ENCODE measurements at places on chromosomes 13 and 19. TPM values are rescaled to one million over a fixed set of nuclear protein-coding genes. Genes with fewer than 3 reads are reported as not detected.

DNA sequence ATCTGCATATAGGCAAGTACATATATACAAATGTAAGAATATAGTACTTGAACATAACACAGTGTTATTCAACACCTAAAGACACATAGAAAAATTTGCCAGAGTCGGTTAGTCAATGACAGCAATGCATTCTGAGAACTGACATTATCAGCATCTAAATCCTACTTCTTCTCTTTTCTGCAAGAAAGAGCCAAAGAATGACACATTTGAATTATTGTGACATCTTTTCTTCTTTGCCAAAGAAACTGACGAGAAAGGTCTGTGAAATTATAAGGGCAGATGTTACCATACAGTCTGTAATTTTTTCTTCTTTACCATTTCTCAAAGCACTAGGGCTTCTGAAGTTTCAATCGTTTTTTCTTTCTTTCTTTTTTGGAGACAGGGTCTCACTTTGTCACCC is 350.9 kb upstream of the NBEA start:
- no peak for DNase-seq

DNA sequence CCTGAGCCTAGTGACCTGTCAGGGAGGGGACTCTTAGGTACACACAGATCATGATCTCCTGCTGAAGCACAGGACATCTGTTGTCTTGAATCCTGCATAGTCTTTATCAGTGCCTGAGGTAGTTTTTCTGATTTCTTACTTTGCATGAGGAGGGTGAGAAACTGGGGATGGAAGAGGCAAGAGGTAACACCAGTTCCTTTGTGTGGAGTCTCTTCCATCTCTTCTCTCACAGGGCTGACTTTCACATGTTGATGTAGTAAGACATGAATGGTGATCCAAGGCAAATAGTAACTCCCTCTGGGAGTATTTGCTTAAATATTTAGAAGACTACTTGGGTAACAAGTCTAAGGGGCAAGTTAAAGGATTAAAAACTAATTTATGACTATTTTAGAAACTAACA is 9.5 kb downstream of the NBEA start:
- peak; percentile 25 for DNase-seq

GRCh38 chr13:65724226-65724625 is 1505.9 kb downstream of the PCDH9 start:
- DNase-seq = no peak

DNA sequence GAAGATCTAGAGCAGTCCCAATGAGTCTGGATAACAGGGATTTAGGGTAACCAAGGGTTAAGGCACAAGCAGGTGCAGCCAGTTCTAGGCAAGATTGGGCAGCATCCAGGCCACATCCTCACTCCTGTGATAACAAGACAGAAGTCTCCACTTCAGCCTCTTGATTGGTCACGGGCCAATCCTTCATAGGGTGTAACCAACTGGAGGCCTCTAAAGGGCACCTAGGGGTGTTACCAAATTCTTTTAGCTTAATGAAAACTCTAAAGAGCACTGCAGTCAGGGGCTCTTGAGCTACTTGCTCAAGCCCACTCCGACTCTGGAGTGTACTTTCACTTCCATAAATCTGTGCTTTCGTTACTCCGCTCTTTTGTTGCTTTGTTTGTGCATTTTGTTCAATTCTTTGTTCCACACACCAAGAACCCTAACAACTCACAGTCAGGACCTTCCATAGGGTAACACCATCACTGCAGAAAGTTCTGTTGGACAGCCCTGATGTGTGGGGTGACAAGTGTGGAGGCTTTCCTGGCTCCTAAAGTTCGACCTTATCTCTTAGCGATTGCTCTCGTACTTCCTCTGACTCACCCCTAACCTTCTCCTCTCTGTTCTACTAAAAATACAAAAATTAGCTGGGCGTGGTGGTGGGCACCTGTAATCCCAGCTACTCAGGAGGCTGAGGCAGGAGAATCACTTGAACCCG is 36.1 kb downstream of the ZSWIM9 start:
- DNase-seq = no peak

- no peak for DNase-seq
Measured at GRCh38 chr19:35666251-35666913, at the start of gene UPK1A. Gene UPK1A, plus strand, starts transcription at chr19:35666517. Its CDS starts 296 bp downstream, at chr19:35666813.

DNA sequence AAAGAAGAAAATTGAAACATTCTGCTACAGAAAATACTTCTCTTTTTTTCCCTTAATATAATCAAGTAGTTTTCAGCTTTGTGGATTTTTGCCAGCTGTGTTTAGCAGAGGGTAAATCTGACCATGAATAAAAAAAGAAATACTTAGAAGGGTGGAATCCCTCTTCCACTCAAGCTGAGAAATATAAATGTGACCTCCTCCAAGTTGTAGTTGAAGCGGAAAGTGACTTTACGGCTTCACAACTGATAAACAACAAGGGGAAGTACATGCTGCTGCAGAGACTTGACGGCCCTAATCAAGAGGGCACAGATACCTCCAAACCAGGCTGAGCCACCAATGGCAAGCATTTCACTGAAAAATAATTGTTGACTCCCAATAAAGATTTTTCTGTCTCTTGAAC is 785.0 kb downstream of the SLITRK5 start:
- DNase-seq = no peak

DNA sequence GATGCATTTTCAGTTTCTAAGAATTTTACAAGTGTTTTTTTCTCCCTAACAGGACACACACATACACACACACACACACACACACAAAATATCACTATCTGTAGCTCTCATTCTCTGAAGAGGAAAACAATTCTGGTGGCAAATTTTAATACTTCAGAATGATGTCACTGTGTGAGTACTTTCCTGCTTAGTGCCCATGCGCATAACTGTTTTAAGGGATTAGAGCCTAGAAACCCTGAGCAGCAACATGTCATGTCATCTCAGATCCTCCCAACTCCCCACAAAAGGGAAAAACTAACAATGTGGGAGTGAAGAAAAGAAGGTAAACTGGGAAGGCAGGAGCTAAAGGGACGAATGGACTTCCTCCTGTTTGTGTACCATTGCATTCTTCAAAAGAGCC is 401.2 kb downstream of the SPRY2 start:
- peak; percentile 24 for DNase-seq

DNA sequence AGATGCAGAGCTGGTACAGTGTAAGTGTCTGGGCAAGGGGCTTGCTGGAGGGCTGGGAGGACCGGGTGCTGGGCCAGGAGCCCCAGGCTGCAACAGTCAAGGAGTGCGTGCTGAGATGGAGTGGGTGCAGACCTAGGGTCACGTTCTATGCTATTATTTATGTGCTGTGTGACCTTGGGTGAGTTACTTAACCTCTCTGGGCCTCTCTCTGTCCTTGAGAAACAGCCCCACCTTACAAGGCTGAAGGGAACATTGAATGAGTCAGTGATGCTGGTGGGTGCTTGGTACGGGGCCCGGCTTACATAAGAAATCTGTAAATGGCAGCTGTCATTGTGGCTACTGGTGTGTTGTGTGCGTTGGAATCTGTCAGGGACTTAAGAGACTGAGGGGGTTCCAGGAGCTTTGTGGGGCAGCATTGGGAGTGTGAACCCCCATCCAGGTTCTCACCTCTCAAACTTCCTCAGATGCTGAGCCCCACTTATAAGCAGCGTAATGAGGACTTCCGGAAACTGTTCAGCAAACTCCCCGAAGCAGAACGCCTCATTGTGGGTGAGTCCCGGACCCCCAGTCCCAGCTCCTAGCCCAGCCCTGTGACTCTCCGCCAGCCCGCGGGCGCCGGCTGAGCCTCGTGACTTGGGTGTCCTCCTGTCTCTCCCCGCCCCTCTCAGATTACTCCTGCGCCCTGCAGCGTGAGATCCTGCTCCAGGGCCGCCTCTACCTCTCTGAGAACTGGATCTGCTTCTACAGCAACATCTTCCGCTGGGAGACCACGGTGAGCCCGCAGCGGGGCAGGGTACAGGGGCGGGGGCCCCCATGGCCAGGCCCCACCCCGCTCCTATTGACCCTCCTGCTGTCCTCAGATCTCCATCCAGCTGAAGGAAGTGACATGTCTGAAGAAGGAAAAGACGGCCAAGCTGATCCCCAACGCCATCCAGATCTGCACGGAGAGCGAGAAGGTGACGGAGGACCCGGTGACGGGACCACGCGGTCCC is 9.6 kb downstream of the GRAMD1A start:
- no peak for DNase-seq

DNA sequence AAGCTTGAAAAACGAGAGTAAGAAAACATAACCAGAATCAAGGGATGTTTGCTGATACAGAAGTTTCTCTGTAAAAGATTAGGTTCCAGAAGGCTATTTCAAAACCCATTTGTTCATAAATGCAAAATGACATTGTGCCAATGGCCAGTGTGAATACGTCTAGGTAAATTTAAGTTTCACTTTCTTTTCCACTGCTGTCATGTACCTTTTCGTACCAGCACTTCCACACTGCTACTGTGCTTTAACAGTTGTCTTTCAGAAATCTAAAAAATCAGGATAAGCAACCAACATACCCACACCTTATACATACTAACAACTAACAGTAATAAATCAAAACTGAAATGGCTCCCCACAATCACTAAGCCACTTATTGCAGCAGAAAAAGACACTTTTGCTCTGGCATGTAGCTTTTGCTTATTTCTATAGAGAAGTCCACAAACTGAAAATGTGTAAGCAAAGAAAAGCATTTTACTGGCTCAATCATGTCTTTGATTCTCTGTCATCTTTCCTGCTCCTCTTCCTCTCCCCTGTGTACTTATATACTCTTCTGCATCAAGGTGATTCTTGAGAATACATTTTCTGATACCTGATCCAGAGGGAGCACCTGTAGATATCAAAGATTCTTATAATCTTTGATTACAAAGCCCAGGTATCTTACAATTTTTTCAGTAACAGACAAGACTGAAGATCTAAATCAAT is 34.3 kb downstream of the ELF1 start:
- no peak for DNase-seq

DNA sequence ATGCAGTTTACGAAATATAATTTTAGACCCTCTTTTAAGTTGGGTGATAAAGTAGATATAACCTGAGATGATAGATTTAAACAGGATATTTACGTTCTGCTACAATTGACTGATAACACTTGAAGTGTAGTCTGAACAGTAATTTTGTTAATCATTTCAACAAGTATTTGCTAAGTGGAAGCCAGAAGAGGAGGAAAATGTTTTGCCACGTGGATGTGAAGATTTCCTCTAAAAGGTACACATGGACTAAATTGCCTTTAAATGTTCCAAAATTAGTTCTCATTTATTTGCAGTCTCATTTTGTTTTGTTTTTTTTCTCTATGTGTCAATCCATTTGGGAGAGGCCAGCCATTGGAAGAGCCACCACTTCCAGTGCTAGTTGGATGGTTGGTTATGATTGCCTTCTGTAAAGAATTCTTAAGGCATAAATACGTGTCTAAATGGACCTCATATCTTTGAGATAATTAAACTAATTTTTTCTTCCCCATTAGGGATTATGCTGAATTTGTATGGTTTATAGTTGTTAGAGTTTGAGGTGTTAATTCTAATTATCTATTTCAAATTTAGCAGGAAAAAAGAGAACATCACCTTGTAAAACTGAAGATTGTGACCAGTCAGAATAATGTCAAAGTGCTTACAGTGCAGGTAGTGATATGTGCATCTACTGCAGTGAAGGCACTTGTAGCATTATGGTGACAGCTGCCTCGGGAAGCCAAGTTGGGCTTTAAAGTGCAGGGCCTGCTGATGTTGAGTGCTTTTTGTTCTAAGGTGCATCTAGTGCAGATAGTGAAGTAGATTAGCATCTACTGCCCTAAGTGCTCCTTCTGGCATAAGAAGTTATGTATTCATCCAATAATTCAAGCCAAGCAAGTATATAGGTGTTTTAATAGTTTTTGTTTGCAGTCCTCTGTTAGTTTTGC is 2.8 kb downstream of the MIR17HG start:
- no peak for DNase-seq

DNA sequence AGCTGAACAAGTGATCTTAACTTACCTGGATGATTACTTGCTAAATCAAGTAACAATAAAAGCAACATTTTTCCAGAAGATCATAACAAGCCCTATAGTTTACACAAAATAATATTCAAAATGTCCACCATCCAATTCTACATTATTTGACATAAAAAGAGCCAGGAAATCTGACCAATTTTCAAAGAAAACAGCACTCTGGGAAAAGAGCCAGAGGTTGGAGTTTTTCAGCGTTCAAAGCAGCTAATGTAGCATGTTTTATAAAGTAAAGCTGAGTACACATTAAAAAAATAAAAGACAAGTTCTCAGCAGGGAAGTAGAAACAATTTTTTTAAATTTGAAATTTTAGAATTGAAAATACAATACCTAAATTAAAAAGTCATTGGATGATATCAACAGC is 62.6 kb downstream of the UFM1 start:
- no peak for DNase-seq

DNA sequence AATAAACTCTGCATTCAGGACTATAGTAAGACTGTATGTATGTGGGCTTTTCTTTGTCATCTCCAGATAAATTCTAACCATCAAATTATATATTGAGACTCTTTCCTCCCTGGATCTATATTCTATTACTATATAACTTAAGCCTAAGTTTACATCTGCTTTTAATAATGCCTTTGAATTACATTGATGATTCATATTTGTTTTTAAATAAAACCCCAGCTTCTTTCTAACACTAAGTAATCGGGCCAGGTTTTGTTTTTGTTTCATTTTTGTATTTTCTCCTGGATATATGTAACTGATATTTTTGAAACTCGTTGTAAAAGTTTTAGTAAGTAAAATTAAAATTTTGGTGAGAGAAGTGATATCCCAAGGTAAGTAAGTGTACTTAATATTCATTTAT is 1599.1 kb downstream of the PCDH9 start:
- no peak for DNase-seq

- no peak for DNase-seq
Measured at GRCh38 chr19:2043251-2043641, 7.8 kb downstream of the MKNK2 start.

DNA sequence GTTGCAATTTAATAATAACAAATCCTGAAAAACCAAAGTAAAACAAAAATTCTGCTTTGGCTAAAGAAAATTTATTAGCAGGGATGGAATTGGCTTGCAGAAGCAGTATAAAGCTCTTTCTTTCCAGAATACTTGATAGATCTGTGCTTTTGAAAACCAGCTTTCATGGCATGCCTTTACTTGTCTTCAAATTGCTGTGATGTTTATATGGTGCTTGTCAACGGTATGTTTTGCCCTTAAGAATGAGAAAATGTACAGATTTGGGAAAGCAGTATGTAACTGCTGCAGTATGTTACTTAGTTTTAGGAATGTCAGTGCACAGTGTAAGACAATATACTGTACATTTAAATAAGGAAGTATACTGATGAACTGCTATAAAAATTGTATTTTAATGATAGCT is 120.8 kb upstream of the PCDH20 start:
- no peak for DNase-seq

DNA sequence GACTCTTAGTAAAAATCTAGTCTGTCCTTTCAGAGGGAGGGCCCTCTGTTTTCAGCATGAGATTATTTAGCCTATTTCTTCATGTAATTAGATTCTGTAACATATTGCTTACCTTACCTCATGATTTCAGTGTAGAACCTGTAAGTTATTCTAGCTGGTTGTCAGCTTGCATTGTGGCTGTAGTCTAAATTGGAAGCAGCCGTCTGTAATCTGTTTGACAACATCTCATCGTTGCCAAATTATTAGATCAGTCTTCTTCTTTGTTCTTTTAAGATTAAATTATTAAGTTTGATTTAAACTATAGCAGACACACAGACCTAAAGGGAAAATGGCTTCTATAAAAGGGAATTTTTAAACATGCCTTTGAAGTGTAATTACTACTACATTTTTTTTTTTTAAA is 34.8 kb downstream of the SLAIN1 start:
- no peak for DNase-seq

ZNF559 gene
- total RNA-seq = 18.8 TPM

LYPD3 gene
- total RNA-seq = 0.59 TPM

FXYD7 gene
- total RNA-seq = not detected

CBY2 gene
- not detected for total RNA-seq

SPACA4 gene
- total RNA-seq = not detected

TTC9B gene
- not detected for total RNA-seq
